ENCODE measurements at places on chromosomes 11 and 22.

GRCh38 chr11:120517390-120517761 is 5.8 kb downstream of the GRIK4 start:
- DNase-seq, result no peak

DNA sequence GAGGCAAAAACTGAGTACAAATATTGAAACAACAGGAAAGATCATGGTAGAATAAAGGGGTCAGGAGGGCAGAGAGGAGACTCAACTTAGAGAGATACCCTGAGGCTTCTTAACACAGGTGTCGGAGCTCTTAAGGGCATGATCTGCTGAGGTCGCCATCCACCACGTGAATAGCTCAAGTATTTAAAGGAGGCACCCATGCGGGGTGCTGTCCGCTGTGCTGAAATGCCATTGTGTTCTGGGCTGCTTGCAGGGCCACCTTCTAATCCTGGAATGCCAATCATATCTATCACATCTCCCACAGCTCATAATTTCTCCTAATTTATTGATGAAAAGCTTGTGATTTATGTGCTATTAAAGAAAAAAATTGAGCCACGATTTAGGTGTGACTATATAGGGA is 90.2 kb downstream of the SEZ6L start:
- DNase-seq, result no peak

DNA sequence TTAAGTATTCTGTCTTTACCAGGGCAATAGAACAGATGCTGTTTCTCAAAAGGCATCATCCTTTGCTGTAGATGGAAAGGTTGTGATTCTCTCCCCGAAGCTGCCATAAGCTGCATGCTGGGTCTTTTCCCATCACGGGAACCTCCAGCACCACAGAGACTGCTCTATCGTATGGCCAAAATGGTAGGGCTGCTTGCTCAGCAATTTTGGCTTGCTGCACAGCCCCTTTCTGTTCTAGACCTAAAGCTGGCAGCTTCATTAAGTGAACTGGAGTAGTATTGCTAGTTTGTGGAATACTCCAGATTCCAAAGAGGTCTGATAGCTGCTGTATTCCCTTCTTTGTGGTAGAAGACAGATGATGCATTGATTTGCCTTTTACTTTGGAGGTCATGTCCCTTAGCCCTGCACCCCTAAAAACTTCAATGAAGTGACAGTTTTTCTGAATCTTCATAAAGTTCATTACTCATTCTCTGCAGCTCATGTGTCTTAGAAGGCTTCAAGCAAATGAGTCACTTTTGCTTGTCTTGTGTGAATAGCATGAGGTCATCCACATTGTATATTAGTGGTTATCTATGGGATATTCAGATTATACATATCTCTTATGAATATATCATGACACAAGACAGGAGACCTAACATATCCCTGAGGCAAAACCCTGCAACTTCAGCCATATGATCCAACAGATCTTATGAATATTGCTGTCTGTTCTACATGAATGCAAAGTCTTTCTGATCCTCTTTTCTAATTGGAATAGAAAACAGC is 245.3 kb downstream of the FAM76B start:
- no peak for DNase-seq

DNA sequence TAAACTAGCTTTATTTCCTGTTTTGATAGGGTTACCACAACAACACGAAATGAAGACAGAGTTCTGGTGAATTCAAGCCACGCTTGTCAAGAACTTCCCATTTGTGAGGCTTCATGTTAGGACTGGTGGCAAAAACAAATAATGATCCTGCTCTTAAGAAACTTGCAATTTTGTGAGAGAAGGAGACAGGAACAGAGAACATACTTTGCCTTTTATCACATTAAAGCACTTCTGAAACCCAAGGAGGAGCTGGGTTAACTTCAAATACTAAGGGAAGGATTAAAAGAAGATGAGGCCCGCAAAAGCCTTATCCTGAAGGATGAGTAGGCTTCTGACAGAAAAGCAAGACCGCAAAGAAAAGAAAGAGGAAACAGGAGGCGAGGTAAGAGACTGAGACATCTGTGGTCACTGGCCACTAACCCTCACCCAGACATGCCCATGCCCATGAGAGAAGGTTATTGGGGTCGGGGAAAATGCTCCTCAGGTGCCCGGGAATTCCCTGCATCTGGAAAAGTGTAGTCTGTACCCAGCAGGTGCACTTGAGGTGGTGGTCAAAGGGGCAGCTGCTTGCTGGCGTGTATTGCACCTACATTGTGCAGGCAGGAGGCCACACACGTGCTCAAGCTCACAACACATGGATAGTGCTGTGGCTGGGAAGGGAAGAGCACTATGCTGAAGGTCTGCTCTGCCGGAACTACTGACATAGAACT is 50.5 kb downstream of the MAPK1 start:
- DNase-seq, result peak; percentile 12

- DNase-seq, result no peak
Observed at GRCh38 chr11:7098235-7098832, 9.5 kb downstream of the RBMXL2 start.

DNA sequence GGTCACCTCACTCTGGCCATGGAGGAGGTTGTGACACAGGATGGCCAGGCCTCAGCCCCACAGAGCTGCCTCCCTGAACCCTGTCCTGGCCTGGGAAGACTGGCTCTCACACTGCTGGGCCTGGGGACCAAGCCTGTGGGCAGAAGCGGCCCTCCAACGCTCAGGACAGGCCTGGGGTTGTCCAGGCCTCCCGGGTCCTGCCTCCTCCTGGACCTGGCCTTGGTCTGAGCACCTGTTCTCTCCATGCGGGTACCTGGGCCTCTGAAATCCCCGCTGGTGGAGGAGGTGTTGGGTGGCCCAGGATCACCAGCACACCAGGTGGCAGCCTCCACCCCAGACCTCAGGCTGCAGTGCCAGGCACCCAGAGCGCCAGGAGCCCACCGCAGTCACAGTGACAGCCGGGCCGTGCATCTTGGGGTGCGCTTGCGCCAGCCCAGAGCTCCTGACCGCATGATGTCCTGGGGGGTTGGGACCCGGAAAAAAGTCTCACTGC is 16.1 kb upstream of the PIM3 start:
- no peak for DNase-seq

- DNase-seq, result no peak
Observed at GRCh38 chr22:28430466-28431025, 249.1 kb downstream of the TTC28 start.

DNA sequence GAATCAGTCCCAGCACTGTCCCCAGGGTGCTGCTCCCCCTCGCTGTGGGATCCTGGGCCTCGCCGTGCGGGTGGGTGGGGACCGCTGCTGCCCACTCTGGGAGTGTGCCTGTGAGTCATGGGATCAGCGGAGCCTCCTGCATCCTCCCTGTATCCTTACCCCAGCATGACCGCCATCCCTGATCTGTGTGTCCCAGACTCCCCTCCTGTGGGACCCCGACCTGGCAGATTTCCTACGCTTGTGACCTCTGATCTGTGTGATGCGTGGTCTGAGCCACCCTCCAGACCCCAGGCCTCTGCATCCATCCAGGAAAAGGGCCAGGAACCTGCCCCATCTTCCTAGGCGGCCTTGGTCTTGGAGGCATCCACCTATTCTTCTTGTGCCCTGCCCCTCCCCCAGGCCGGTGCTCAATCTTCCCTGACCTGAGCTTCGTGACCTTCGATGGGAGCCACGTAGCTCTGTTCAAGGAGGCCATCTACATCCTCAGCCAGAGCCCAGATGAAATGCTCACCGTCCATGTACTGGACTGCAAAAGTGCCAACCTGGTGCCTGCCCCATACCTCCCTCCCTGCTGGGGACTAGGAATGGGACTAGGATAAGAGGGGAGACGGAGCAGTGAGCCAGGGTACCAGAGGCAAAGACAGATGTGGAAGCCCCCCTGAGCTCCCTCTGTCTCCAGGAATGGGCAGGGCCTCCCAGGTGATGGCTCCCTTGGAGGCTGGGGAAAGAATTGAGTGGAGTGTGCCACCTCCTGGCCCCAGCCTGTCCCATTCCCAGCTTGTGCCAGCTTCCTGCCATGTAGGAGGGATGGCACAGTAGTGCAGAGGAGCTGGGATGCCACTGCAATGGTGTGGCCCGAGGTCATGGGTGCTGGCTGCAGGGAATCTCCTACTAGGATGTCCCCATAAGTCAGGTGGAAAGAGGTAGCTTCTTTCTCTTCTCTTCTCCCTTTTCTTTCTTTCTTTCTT is 65.4 kb downstream of the OTOG start:
- DNase-seq, result no peak
